ENCODE measurements at places on chromosomes 5 and 9.

- no peak for DNase-seq
Observed at GRCh38 chr5:149537374-149537975, 13.8 kb downstream of the CSNK1A1 start.

GRCh38 chr5:112221128-112221527 is 197.9 kb downstream of the EPB41L4A start:
- DNase-seq, result no peak

DNA sequence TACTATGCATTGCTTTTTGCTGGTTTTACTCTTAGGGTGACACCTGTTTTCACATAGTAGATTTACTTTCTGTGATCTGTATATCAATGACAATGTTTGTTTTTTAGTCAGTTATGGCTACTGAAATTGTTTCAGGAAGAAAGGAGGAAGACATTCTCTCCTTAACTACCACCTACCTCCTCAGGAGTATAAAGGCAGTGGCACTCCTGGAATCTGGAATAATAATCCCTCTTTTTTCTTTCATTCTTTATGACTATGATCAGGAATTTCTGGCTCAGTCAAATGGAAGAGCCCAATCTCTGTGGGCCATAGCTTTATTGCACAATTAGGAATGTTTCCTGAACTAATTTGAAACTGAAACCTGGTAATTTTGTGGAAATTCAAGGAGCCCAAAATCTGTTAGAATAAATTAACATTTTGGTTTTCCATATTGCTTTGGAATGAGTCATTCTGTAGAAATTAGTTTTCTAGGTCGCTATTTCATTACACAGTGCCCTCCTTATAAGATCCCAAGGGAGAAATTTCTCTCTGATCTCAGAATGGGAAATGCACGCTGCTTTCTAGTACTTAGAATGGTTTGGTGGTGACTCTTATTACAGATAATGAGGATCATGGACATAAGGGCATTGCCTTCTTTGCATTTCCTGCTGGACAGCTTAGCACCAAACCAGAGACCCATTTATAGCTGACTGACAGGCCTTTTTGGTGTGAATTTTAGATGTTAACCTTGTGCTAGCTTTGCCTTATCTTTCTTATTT is 95.3 kb upstream of the VLDLR start:
- DNase-seq, result no peak

- DNase-seq, result no peak
Observed at GRCh38 chr5:109452661-109453060, 42.9 kb upstream of the PJA2 start.

DNA sequence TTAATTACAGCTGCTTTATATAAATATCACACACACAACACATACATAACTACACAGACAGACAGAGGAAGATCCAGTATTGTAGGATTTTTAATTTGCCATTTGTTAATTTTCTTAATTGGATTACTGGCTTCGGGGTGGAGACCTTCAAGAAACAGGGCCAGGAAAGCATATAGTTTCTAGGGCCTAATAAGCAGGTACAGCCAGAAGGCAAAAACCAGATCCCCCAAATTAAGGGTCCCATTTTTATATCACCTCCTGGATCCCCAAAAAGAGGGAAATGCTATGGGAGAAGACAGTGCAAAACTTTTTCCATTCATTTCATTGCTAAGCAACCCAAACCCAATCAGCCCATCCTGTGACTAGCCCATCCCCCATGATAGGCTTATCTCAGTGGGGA is 373.3 kb upstream of the FAM174A start:
- DNase-seq, result no peak
